ENCODE measurements at places on chromosomes 1 and 21.
A peak's percentile ranks its signal among the peaks of the same experiment; 100 is the strongest.

GRCh38 chr1:206937425-206937824 lies 8.8 kb downstream of the PIGR start:
- no peak for DNase-seq

- no peak for DNase-seq
Measured at GRCh38 chr1:175427625-175428024, 235.0 kb upstream of the KIAA0040 start.

GRCh38 chr1:27690183-27690582 lies 18.2 kb upstream of the IFI6 start:
- no peak for DNase-seq

- DNase-seq, result peak; percentile 1
Measured at GRCh38 chr1:190205713-190206112, 272.0 kb downstream of the BRINP3 start.

DNA sequence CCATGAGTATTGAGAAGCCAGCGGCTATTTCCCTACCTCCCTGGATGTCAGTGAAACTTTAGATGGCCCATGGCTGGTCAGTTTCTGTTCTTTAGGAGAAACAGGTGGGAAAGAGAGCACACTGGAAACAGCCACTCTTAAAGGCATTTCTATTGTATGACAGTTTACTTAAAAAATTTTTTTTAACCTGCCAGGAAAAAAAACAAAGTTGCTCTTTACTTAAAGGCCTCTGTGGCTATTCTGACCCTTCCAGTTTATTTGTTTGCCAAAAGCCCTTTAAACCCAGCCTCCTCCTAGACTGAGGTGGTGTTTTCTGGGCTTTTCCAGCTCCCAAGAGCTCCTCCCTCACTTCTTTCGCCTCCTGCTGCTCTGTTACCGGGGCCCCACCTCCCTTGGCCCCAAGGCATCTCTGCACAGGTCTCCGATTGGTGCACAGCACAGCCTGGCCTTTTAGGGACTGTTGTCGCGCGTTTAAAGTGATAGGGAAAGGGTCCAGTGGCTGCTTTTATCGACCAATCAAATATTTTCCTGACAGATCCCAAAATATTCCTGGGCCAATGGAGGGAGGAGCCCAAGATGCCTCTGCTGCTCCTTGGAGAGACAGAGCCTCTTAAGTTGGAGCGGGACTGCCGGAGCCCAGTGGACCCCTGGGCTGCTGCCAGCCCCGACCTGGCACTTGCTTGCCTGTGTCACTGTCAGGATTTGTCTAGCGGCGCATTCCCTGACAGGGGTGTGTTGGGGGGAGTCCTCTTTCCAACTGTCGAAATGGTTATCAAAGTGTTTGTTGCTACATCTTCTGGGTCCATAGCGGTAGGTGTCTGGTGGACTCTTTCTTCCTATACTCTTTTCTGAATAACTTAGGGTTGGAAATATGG lies at the start of gene SH3BGR:
Gene SH3BGR, plus strand, starts transcription at position 639 of the 875 bp plus-strand sequence. Its CDS starts 127 bp downstream, at position 766.
- DNase-seq, result peak; percentile 12

- peak; percentile 75 for DNase-seq
Measured at GRCh38 chr1:10530281-10530740, 55.6 kb downstream of the PEX14 start.

DNA sequence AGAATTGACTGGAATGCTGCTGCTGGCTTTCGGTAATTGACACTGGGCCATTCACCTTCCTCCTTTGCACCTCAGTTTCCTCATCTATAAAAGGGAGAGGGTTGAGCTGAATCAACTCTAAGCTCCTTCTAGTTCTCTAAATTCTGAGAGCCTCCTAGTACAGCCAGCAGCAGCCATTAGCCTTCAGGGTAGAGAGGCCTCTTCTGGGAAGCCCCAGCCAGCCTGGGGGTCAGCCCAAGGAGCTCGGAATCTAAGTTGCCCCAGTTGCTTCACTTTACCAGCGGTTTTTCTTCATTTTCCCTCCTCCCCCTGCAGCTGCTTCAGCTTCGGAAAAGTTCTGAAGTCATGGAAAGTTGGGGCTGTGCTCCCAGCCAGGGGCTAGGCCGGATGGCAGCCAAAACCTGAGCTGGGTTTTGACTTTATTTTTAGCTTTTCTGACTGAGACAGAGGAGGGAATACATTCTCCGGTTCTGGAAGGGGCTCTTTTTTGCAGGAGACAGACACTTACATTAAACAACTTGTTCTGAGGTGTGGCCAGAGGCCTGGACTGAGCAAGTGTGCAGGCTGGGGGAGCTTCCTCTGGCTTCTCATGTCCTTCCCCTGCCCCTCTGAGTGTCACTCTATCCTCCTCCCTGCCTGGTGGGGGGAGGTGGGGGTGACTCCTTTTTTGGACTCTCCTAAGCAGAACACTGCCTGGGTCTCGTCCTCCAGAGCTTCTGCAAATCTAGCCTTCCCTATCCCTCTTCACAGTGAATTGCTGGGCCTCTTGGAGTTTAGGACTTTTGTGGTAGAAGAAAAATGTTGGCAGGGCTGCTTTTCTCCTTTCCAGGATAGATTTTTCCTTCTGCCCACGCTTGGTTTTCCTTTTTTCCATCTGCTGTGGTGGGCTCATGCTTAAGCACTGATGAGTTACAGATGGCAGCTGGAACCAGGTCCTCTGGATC lies 14.4 kb downstream of the LMNA start:
- peak; percentile 92 for DNase-seq

DNA sequence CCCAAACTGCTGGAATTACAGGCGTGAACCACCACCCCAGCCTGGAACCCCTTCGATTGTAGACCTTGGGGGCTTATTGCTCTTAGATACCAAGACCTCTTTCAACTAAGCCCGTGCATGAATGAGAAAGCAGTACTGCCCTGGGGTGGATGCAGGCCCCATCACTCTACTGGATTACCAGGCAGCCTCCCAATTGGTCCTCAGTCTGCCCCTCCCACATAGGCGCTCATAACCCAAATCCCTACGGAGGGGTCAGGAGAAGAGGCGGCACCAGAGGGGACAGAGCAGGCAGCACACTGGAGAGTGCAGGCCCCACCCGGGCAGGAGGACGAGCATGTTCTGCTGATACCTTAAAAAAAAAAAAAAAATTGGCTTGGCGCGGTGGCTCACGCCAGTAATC lies 12.4 kb upstream of the STMN1 start:
- DNase-seq, result no peak

All from fibroblast of upper back skin (primary cell).